ENCODE measurements at places on chromosomes 5 and 9. TPM values are rescaled to one million over a fixed set of nuclear protein-coding genes. Genes with fewer than 3 reads are reported as not detected.
A peak's percentile ranks its signal among the peaks of the same experiment; 100 is the strongest.

DNA sequence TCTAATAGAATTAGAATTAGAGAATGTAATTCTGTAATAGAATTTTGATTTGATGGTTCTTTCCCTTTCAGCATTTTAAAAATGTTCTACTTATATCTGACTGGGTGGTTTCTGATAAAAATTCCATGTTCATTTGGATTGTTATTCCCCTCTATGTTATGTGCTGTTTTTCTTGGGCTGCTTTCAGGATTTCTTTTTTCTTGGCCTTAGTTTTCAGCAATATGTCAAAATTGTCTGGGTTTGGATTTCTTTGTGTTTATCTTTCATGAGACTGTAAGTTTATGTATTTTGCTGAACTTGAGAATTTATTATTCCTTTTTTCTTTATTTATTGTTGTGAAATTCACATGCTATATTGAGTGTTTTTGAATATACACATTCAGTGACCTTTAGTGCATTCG lies 189.1 kb downstream of the RANBP17 start:
- no peak for DNase-seq

GRCh38 chr9:72038890-72039410 lies 21.5 kb downstream of the C9orf57 start:
- DNase-seq, result peak; percentile 87

DNA sequence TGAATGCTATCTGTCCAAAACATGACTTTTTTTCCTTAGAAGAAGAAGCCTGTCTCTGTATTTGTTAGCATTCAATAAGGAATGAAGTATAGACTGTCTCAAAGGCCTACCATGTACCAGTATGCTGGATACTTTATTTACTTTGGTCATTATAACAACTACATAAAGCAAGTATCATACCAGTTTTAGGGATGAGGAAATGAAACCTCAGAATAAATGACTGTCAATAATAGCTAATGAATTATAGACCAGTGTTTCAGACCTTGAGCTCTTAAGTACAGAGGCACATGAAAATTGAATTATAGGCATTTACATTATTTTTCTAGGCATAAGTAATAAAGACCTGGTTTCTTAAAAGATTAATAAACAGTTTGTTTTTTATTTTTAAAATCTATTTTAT lies 166.4 kb upstream of the TLX3 start:
- no peak for DNase-seq

DNA sequence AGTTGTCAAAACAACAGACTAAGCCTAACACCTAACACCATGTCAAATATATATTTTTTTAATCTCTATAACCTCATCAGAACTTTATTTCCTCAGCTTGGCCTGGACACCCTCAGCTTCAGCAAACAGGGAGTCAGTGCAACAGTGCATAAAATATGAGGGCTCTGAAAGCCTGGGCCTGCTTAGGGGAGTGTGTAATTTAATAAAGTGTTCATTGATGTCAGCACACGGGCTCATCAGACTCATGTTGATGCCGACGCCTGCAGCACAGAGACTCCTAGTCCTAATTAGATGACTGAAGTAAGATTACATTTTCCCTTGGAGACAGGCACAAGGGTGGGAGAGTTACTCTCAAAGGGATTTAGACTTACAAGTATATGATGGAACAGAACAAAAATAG lies 37.8 kb downstream of the CDH10 start:
- DNase-seq, result no peak

DNA sequence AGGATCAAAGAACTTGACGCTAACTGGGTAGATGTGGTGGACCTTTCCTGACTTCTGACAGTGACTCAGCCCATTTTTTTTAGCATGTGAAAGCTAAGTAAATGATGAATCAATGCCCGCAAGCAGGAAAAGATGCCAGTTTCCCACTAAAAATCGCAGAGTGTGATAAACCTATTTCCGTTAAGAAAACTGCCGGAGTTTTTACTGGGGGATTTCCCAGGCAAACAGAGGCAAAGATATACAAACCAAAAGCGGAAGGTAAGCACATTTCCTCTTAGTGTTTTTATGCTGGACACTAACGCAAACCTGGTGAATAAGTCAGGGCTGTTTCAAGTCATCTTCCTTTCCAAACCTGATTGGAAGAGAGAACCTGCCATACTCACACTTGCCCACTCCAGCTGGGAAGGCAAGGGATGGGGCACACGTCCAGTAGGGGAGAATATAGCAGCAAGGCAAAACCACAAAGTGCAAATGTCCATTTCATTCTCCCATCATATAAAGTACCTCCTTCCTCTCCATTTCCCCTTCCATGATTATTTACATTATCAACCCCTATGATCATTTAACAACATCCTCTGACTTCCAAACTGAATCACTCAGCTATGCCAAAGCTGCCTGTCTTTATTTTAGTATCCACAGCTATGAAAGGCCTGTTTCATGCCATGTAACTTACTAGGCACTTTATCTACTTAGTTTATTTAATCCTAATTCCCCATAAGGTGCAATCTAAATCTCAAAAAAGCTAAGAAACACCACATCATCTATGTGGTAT lies 349.7 kb upstream of the RFX3 start:
- DNase-seq, result no peak

The AGXT2 gene
- total RNA-seq, result not detected

GRCh38 chr5:149804478-149805450 lies 74.7 kb downstream of the PPARGC1B start:
- no peak for DNase-seq

DNA sequence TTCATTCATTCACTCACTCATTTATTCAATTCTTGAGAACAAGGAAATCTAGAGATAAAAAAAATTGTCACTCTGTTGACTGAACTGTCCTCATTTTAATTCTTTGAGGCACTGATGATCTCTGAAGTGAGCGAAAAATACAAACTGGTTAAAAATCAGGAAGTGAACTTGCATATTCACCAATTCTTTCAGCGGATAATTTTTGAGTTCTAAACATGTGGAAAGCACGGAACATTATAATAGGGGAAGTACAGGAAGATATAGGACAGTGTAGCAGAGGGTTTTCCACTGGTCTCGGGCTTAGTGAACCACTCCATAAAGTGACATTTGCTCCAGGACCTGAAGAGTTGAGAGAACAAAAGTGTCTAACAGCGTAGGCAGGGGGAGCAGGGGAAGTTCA lies 169.5 kb downstream of the TLR4 start:
- DNase-seq, result no peak

DNA sequence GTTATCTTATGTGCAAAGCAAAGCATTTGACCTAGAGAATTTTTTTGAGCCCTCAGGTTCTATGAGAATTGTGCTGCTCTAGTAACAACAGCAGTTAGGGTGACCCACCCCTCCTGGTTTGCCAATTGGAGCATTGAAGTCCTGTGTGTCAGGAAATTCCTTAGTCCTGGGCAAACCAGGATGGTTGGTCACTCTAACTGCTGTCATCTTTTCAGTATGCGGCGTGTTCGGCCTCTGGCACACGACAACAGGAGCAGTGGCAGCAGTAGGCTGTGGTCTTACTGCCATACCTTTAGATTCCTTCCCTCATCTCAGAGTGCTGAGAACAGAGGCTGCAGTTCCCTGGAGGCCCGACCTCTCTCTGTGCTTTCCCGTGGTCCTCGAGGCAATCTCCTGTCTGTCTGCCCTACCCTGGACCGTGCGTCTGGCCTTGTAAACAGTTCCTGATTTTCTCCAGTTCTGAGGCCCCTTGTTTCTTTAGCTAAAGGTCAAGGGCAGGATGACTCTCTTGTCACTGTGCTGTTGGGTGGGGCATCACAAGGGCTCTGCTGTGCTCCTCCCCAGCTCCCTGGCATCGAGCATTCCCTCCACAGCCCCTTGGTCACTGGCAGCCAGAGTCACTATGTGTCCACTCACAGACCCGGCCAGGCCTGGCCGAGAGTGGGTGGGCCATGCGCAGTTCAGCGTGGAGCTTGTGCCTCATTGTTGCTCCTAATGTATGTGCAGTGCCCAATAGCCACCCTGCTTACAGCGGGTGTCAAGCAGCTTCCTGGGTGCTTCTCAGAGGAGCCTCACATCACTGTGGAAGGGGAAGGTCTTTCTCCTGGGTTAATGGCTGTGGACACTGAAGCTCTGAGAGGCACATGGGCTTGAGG lies 18.5 kb upstream of the COL15A1 start:
- DNase-seq, result no peak

The RARS1 gene
- total RNA-seq, result 61.8 TPM

GRCh38 chr5:97553604-97554452 lies 370.8 kb upstream of the RIOK2 start:
- no peak for DNase-seq

The AP3S1 gene
- 137 TPM for total RNA-seq

- DNase-seq, result no peak
Observed at GRCh38 chr5:90111364-90112032, 298.1 kb downstream of the CETN3 start.

The PCDHB11 gene
- not detected for total RNA-seq

GRCh38 chr9:97376902-97377301 lies 35.0 kb upstream of the TDRD7 start:
- DNase-seq, result no peak

- no peak for DNase-seq
Observed at GRCh38 chr9:69542942-69543704, 129.0 kb downstream of the APBA1 start.

DNA sequence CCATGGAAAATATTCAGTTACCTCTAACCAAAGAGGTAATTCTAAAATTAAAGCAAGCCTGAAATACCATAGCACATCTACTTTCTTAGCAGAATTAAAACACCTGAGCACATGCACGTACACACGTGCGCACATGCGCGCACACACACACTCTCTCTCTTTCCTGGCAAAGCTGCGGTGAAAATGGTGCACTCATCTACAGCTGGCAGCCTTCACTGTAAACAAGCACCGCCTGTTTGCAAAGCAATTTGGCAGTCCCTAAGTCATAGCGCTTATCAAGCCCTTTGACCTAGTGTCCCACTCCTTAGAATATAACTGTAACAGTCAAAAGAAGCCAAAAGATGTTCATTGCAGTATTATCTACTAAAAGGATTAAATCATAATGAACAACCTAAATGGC lies 278.7 kb downstream of the DENND1A start:
- DNase-seq, result no peak

DNA sequence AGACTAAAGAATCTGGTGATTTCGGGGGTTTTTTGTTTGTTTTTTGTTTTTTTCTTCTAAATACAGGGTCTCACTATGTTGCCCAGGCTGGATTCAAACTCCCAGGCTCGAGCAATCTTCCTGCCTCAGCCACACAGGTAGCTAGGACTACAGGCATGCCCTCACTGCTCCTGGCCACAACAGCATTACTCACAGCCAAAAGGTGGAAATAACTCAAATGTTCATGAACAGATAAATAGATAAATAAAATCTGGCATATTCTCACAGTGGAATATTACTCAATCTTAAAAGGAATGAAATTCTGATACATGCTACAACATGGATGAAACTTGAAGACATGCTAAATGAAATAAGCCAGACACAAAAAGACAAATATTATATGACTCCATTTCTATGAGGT lies 19.8 kb upstream of the RAD23B start:
- DNase-seq, result no peak

DNA sequence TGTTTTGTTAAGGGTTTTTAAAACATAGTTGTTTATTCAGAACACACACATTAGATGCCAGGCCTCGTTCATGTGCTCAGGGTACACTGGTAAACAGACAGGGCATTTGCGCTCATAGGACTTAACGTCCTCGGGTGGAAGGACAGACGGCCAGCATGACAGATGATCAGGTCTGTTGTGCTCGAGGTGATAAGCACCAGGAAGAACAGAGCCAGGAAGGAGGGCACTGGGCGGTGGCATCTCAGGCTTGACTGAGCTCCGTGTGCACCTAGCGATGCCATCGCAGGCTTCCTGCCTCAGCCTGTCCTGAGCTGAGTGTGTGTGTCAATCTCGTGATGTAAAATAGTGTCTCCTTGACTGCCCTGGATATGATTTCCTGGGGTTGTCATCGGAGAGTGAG lies 96.5 kb downstream of the EHMT1 start:
- DNase-seq, result peak; percentile 48

The KCNMB1 gene
- not detected for total RNA-seq

- DNase-seq, result no peak
Observed at GRCh38 chr5:67094476-67095300, 101.9 kb downstream of the CD180 start.

The FOXD4L5 gene
- total RNA-seq, result not detected

The LRRC70 gene
- 6.5 TPM for total RNA-seq

The NME5 gene
- 1.3 TPM for total RNA-seq

The AHRR gene
- 2.6 TPM for total RNA-seq

DNA sequence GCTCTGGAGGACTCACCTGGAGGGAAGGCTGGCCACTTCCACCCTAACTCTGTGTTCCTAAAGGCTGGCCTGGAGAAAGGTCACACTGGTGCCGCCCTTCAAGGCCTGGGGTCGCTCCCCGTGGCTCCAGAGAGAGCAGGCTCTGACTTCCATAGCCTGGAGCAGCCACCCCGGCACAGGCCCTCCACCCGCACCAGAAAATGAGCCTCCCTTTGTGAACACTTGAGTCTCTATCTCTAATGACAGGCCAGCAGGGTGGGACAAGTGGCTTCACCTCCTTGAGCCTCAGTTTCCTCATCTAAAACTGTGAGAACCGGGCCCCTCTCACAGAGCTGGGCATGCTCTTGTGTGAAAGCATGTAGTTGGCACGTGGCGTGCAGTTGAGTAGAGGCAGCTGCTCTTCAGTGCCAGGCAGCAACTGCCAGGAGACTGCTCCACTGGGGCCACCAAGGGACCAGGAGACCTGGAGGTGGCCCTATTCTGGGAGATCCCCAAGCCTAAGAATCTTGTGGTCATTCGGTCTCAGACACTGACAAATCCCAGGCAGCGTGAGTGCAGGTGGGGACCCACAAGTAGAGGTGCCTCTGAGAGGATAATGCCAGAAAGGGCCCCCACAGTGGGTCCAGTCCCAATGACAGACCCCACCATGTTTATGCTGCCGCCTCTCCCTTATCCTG lies 56.7 kb upstream of the GARNL3 start:
- no peak for DNase-seq

The KCNN2 gene
- total RNA-seq, result not detected

The SLC6A19 gene
- total RNA-seq, result not detected

The SAXO1 gene
- not detected for total RNA-seq

- DNase-seq, result no peak
Observed at GRCh38 chr5:67246546-67247268, 50.1 kb upstream of the CD180 start.

- DNase-seq, result no peak
Observed at GRCh38 chr5:69000216-69000919, 93.4 kb upstream of the SLC30A5 start.

GRCh38 chr5:160486573-160486972 lies 64.9 kb downstream of the PTTG1 start:
- no peak for DNase-seq

Measured in Karpas-422 (cell line).